Activated T-cell treated with anti-CD3 and anti-CD28 coated beads, Interleukin-2, amount 50 U/mL, for 1 hour (primary cell): ENCODE measurements at places on chromosomes 12 and 14.

DNA sequence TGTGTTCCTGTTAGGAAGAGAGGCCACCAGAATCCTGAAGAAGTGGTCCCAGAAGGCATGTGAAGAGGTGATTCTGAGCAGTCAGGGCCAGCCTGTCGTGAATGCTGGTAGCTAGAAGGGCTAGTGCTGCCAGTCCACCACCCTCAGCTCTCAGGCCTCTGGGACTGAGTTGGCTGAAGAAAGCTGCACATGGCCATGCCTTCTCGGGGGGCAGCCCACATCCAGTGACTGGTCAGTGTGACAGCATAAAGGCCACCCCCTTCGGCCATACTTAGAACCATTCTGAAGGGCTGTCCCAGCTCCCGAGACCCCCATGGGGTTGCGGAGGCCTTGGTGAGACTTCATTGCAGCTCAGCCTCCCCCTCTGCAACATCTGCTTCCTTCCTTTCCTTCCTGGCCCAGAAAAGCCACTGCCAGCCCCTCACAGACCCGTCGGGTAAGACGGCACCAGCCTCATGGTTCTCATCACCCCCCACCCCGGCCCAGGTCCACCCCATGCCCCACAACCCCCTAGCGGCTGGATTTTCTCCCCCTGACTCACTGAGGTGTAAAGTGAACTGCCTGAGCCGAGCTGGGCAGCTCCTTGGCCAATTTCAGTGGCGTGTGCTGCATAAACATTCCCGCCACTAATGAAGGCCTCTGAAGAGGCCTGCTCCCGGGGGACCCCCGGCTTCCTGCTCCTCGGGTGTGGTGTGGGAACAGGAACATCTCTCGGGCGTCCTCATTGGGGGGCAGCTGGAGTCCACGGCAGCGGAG is 49.5 kb upstream of the DIO3 start:
- DNase-seq, result no peak

DNA sequence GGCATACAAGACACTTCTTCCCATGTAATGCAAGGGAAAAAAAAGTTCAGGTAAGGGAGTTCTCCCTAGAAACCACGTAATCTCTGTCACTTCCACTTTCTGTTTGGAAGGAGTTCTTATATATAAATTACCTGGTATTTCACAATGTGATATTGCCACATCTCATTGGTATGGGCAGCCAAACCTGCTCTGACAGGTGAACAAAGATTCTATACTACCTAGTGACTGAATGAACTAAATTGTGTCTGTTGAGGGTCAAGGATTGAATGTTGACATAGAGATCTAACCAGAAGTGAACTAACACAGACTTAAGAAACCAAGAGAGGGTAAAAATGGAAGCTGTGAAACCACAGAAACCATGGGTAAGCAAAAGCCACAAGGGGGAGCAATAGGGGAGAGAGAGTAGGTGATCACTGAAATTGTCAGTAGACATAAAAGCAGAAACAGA is 161.3 kb downstream of the RPL10L start:
- DNase-seq, result no peak

DNA sequence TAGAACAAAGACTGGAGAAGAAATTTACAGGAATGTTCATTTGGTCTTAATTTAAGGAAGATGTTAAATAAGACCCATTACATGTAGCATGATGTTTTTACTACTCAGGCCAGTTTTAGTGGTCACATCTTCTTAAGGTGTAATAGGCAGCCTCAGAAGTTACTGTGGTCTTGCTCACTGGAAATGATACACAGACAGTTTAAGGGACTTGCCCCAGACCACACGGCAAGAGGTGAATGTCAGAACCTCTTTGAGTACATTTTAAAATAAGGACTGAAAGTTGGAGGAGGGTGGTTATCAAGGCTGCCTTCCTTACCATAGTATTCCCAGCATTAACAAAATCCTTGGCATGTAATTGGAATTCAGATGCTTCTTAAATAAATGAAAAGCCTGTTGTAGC is 37.9 kb downstream of the LRRK2 start:
- no peak for DNase-seq

- DNase-seq, result no peak
These were observed 3.2 kb upstream of the MED13L start for GRCh38 chr12:116280595-116281290.

DNA sequence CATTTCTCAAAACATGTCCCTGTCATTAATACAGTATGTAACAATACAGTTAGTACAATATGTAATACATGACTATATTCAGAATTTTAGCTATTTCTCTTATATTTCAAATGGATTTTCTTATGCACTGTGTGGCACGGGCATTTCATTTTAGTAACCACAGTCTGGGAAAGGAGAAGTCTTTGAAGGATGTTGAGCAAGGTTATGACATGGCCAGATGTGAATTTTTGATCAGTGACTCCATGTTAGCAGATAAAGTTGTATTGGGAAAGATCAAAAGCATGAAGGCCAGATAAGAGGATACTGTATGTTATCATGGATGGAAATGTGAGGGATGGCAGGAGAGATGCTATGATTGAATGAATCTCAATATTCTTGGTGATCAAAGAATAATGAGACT is 285.2 kb downstream of the NAV3 start:
- no peak for DNase-seq

DNA sequence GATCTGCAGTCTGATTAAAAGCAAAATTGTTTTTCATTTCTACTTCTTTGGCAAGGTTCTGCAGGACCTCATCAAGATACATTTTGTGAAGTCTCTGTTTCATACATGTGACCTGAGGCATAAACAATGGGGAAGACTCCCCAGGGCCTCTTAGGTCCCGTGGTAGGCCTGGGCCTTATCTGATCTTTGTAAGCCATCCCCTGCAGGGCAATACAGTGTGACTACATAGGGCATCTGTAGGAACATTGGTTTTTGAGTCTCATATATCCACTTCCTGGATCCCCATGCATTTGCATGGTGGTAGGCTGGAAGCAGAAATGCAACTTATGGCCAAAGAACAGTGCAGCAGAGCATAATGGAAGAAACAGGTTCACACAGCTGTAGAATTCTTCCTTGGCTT is 6.0 kb downstream of the FAR2 start:
- DNase-seq, result no peak

GRCh38 chr12:111312708-111313107 is 56.2 kb downstream of the PHETA1 start:
- DNase-seq, result no peak

DNA sequence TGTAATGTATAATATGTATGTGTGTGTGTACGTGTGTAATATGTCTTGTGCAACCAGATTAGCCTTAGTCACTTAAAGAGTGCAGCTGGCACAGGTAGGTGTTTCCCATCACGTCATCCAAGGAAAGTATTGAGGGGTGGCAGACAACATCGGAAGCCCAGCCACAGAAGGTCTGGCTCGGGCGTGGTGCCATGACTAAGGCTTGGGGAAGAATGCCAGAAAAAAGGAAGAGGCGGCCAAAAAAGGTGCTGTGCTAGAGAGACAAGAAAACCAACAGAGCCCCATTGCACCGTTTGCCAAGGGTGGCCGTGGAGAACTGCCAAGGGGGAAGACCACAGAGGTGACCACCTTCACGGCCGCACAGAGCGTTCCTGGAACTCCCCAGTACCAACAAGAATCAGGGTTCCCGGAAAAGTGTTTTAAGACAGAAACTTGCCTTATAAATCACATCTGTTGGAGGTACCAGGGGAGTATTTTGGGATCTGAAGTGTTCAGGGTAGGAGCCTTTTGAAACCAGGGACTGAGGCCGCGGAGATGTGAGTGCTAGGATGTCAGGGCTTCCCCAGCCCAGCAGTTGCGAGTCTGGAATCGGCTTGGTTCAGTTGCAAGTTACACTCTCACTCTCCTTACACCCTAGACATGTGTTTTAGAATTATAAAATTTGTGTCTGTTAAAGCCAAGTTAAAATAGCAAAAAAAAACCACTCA is 131.2 kb upstream of the DYRK2 start:
- no peak for DNase-seq

GRCh38 chr12:129394177-129394825 is 509.5 kb downstream of the TMEM132D start:
- no peak for DNase-seq

DNA sequence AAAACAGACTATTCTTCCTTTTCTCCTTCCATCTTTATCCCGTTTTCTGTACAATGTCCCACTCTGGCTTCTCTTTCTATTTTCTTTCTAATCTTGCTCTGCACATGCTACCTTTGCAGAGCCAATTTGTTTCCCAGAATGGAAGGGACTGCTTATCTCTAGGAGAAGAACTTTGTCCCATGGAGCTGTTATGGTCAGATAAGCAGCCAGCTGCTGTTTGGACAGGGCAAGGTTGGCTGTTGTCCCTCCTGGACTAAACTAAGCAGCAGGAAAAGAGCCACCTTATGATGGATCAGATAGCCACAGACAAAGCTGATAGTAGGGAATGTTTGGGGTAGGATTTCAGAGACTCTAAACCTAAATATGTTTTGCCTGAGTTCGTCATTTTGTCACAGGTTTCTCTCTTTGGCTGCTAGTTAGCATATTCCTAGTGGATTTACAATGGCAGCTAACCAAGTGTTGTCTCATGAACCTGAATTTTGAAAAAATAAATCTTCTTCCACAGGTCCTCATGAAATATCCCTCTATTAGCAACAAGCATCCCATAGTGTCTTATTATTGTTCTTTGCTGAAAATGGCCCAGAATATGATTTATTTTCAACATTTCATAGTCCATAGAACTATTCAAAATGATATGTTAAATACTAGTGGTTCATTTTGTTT is 262.8 kb downstream of the SLC16A7 start:
- no peak for DNase-seq

GRCh38 chr12:30822385-30823155 is 67.8 kb upstream of the CAPRIN2 start:
- peak; percentile 43 for DNase-seq

GRCh38 chr12:53102883-53103807 is at the start of gene SOAT2:
Gene SOAT2 (plus strand): TSS chr12:53103486. CDS start chr12:53103578, 92 bp downstream.
- DNase-seq, result peak; percentile 51

GRCh38 chr12:8947737-8948136 is 1.7 kb downstream of the M6PR start:
- DNase-seq, result no peak

DNA sequence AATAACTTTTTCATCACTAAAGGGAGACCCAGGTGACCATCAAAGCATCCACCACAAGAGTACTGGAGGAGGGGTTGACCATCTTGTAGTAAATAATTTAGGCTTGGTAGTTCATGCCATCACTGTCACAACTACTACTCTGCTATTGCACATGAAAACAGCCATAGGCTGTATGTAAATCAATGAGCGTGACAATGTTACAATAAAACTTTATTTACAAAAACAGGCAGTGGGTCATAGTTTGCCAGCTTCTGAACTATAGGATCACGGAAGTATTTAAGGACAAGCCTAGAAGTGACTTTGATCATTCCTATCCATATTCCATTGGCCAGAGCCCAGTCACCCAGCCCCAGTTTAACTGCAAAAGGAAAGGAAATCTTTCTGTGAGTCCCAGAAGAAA is 153.4 kb downstream of the NUAK1 start:
- DNase-seq, result no peak

- no peak for DNase-seq
These were observed 46.9 kb upstream of the NOS1 start for GRCh38 chr12:117408161-117408791.

DNA sequence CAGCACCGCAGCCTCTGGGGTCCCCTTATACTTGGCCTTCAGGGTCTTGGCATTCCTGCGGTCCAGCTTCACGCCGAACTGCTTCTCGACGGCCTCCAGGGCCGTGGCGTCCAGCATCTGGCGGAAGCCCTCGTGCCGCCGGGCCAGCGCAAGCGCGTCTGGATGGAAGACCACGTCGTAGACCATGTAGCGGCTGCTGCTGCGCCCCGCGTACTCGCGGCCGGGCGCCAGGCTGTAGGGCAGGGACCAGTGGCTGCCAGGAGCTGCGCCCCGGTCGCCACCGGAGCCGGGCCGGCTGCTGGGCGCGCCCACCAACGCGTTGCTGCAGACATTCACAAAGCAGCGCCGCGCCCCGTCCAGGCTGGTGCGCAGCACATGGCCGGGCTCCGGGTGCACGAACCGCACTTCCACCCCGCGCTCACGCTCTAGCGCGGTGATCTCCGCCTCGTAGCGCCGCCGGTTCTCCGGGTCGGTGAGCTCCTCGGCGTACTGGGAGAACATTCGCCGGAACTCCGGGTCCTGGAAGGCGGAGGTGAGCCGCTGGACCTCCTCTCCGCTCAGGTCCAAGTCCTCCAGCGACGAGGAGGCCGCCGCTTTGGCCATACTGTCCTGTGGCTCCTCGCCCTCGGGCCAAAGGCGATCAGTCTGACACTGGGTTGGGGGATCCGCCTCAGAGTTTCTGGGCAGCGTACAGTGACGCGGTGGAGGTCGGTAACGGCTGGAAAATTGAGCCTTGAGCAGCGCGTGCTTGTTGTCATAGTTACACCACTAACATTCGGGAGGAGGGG is at the start of gene DNAAF2:
DNAAF2 (minus strand) TSS at position 698 of the 788 bp plus-strand sequence; CDS start at position 603, 95 bp downstream.
- DNase-seq, result peak; percentile 75

DNA sequence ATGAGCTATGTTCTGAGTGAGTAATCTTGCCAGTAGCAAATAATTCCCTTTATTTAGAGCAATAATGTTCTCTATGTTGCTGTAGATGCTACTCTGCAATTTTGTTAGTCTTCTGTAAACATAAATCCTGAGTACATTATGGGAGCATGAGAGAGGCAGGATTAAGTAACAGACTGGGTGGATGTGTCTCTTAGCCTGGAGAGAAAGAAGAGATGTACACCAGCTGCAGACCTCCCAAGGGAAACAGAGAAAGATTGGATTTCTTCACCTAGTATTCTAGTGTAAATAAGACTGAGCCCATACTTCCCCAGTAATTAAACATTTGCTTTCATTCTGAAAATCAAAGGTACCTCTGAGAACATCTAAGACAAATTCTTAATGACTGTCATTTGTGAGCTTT is 564.0 kb downstream of the TRHDE start:
- no peak for DNase-seq

- peak; percentile 25 for DNase-seq
These were observed 35.5 kb upstream of the TSPAN9 start for GRCh38 chr12:3041558-3042164.

- DNase-seq, result no peak
These were observed 178.1 kb downstream of the BCAT1 start for GRCh38 chr12:24770821-24771220.

DNA sequence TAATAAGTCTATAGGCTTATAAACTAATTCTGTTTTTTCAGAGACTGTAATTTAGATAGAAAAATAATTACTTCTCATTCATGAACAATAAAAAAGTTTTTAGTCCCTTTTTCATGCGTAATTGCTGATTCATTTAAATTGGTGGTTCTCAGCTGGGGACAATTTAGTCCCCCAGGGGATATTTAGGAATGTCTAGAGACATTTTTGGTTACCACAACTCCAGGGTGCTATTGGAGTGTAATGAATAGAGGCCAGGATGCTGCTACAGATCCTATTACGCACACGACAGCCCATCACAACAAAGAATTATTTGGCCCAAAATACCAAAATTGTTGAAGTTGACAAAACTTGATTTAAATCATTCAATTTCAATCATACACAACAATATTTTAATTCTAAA is 22.8 kb upstream of the VCPKMT start:
- DNase-seq, result no peak

- DNase-seq, result no peak
These were observed 208.4 kb downstream of the C12orf75 start for GRCh38 chr12:105538880-105539279.

GRCh38 chr12:75196865-75197264 is 12.8 kb downstream of the KCNC2 start:
- no peak for DNase-seq

- DNase-seq, result no peak
These were observed 44.7 kb downstream of the DPF3 start for GRCh38 chr14:72849222-72849621.

- DNase-seq, result no peak
These were observed 23.2 kb downstream of the PLXNC1 start for GRCh38 chr12:94171595-94171930.

GRCh38 chr14:76152333-76152681 is 585 bp downstream of the GPATCH2L start:
- DNase-seq, result peak; percentile 70

- DNase-seq, result no peak
These were observed 10.5 kb downstream of the DCN start for GRCh38 chr12:91172096-91172495.
